CD4-positive, alpha-beta T cell treated with Interferon gamma for 1 hour (primary cell): ENCODE measurements at places on chromosomes 5 and 9.

DNA sequence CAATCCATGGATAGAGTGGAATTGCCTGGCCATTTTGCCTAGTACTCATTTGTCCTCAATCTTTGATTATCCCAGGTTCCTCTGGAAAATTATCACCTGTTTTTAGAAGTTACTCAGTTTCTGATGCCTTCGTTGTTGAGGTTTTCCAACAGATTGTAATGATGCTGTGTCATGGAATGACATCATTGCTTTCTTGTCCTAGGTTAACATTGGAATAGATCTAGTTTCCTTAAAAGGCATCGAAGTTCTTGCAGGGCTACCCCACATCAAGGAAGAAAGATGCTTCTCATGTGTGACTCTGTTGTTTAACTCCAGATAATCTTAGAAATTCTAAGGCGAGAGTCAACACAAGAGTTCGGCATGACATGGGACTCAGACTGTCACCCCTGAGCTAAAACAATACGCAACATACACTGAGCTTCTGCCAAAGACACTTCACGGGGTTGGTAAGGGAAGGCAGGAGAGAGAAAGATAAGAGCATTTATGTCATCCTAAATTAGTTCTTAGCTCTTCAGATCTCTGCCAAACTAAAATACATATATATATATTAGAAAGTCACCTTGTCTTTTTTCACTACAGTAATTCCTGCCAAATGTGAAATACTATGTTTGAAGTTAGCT lies 293.2 kb upstream of the WWC1 start:
- no peak for DNase-seq

DNA sequence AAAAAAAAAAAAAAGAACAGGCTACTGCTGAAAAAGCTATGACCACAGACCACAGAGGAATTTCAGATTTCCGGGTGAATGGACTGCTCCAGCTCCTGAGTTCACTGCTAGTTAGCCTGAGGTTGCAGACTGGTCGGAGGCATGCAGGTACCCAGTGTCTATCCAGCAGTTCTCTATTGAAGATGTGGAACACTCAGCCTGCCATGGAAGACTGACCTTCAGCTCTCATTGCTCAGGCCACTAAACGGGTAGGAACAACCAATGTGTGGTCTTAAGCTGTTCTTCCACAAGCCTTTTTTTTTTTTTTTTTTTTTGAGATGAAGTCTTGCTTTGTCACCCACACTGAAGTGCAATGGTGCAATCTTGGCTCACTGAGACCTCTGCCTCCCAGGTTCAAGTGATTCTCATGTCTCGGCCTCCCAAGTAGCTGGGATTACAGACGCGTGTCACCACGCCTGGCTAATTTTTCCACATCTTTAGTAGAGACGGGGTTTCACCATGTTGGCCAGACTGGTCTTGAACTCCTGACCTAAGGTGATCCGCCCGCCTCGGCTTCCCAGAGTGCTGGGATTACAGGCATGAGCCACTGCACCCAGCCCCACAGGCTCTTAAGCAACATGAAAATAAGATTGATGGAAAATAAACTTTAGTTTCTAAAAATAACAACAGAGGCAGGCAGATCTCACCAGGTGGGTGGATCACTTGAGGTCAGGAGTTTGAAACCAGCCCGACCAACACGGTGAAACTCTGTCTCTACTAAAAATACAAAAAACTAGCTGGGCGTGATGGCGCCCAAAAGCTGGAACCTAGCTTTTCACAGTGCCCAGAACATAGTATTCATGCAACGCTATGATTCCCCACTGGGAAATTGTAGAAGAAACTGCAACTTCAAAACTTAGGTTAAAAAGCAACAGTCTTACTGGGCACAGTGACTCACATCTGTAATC lies 20.0 kb upstream of the NPM1 start:
- no peak for DNase-seq

GRCh38 chr5:51632027-51632426 lies 248.8 kb downstream of the ISL1 start:
- DNase-seq = no peak

- no peak for DNase-seq
Measured at GRCh38 chr5:98994611-98995010, 65.8 kb upstream of the CHD1 start.

DNA sequence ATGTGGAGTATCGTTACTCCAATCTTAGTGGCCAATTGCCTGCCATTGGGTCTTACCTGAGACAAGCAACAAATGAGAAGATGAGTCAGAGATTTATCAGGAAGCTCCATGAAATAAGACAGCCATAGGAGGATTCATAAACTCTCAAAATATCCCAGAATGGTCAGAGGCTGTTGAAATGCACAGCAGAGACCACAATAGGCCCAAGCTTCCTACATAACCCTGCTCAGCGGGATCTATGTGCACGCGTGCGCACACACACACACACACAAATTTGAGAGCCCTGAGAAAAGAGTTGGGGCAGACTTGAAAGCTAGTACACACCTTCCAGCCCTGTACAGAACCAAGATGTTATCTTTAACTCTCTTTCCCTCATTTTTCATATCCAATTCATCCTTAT lies 9.8 kb downstream of the UIMC1 start:
- DNase-seq = no peak

GRCh38 chr5:45437752-45438151 lies 258.4 kb downstream of the HCN1 start:
- no peak for DNase-seq

DNA sequence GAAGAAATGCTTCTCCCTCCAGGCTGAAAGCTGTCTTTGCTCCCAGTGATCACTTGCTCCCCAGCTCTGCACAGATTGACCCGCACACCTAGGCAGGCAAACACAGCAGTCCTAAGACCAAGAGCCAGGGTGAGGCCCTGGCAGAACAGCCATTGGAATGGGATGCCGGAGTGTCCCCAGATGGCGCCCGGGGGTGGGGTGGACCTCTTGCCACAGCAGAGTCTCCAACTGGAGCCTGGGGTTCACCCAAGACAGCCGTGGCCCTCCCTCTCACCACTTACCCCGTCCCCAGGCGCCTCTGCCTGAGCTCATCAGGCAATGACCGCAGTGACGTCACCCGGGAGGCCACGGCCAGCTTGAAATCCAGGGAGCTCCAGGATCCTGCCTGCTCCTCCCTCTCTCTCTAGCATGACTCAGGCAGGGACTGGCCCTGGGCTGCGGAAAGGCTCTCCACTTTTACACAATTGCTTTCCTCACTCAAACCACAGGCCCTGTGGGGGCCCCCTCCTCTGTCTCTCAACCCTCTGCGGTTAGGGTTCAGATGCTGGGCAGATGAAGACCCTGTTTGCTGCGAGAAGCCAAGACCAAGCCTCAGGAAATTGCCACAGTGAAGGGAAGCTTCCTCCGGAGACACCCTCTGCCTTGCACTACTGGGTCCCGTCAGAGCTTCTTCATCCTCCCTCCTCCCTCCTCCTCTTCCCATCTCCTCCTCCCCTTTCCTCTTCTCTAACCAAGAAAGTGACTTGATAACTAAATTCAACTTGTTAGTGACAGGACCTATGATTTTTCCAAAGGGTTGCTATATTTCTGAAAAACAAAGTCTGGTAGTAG lies 24.3 kb upstream of the PTGES start:
- peak; percentile 91 for DNase-seq

GRCh38 chr9:79759460-79759859 lies 187.7 kb downstream of the TLE4 start:
- no peak for DNase-seq

GRCh38 chr5:41985945-41986695 lies 61.0 kb downstream of the FBXO4 start:
- DNase-seq = no peak

GRCh38 chr5:149044453-149045088 lies 18.3 kb downstream of the SH3TC2 start:
- no peak for DNase-seq

DNA sequence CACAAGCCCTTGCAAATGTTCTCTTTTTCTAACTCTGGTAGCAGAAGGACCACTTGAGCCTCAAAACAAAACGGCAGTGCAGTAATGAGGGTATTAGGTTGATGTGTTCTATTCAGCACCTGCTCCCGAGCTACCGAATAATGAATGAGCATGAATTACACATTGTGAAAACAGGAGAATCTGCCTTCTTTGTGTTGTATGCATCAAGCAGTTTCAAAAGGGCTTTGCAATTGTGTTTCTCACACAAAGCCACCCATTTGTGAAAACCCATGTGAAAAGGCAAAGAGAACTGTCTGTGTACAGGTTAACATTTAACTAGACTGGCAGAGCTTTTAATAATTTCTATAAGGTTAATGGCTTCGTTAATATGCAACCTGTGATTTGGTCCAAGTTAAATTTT lies 97.8 kb downstream of the STK32A start:
- DNase-seq = no peak

DNA sequence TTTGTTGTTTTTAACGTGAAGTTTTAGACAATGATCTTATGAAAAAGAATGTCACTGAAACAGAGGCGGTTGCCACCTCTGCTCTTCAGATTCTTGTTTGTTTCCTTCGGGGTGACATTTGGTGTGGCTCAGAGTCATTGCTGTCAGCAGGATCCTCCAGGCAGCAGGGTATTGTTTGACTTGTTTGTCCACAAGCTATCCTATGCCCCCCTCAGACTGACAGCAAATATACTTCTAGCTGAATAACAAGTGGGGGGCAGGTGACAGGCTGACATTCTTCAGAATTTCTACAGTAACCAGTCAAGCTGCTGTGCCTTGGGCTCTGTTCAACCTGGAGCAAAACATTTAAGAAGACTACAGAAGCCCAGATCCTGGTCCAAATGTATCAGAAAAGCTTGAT lies 383.3 kb downstream of the YTHDC2 start:
- DNase-seq = no peak

GRCh38 chr9:122789256-122790046 lies 718 bp downstream of the OR5C1 start:
- no peak for DNase-seq

DNA sequence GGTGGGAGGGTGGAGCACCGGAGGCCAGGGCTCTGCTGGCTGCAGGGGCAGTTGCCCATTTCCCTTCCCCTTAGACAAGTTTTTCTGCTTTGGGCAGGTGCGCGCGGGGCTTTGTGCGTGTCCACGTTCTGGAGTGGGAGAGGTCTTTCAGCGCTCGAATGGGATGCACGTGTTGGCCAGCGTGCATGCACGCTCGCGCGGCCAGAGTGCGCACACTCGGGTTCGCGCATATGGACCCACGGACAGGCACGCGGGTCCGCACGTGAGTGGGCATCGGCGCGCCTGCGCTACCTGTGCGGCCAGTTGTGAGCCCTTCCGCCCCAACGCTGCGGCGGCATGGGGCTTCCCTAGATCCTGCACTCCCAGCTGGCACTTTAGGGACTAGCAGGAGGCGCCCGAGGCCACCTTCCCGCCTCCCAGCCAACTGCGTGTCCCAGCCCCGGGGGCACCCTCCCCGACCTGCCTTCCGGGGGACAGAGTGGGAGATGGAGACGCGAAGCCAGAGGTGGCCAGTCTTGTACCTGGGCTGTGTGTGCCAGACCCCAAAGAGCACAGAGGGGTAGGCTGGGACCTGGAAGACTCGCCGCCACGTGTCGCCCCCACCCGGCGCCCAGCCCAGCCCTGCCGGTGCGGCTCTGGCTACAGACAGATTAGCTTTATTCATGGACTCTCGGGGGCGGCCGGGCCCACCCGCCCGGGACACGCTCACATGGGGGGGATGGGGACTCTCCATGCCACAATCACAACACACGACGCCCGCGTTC lies 9.8 kb upstream of the GPRIN1 start:
- DNase-seq = no peak

GRCh38 chr5:126477294-126478117 lies 54.3 kb downstream of the GRAMD2B start:
- DNase-seq = no peak

GRCh38 chr9:86036555-86036954 lies 62.8 kb downstream of the GOLM1 start:
- no peak for DNase-seq

DNA sequence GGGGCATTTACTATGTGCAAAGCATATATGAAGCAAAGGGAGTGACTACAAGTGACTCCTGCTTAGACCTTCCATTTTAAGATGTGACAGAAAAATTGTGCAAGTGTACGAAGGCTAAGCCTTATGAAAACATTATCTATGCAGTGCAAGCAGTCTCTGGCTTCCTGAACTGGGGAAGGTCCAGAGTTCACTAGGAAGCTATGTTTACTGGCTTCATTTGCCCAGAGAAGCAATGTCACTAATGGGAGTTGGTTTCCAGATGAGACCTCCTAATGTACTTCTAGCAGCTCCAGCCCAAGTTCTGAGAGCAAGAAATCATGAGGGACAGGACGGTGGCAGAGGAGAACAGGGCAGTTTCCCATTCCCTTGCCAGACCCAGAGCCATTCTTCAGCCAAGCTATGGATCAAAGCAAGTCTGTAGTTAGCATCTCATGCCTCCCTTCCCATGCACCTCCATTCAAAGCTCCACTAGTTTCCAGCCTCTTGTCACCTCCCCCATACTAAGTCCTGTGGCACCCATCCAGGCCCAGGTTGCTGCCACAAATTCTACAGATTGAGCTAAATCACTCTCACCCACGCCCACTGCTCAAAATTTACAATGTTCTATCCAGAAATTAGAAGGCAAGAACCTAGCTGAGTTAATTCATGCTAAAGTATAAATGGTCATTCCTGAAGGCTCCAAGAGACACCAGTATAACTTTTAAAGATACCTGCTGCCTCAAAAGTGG lies 21.8 kb downstream of the MCTP1 start:
- no peak for DNase-seq

DNA sequence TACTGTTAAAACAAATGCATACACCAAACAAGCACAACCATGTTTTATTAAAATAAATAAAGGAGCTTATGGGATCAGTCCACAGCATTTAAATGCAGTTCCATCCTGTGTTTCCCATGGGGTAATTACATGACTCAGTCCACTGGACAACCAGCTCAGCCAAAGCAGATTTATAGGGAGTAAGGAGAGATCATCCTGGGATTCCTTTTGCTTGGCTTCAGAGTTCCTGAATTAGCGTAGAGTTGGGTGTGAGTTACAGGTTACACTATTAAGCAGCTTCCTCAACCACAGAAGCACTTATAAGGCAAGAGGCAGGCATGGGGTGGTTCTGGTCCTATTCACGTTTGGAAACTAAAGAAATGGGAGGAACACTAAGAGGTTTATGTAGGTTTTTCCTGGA lies 381.1 kb upstream of the ACTBL2 start:
- DNase-seq = no peak

DNA sequence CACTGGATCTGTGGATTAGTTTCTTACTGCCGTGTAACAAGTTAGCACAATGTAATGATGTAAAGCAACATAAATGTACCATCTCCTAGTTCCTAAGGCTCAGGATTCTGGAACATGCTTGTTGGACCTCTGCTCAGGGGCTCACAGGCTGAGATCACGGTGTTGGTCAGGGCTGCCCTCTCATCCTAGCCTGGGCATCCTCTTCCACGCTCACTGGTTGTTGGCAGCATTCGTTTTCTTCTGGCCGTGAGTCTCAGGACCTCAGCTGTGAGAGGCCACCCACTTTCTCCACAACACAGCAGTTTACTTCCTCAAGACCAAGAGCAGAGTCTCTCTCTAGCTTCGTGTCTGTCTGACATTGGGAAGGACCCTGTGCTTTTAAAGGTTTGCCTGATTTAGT lies 17.3 kb downstream of the RASGEF1C start:
- DNase-seq = no peak

- no peak for DNase-seq
Measured at GRCh38 chr9:31486630-31487029, 897.8 kb upstream of the ACO1 start.

- DNase-seq = no peak
Measured at GRCh38 chr9:27659001-27659400, 85.7 kb upstream of the C9orf72 start.

GRCh38 chr9:4573634-4574389 lies 83.5 kb downstream of the SLC1A1 start:
- DNase-seq = no peak
